ENCODE measurements at places on chromosomes 5 and 9.

GRCh38 chr5:148685520-148686134 lies 31.3 kb upstream of the HTR4 start:
- no peak for DNase-seq

DNA sequence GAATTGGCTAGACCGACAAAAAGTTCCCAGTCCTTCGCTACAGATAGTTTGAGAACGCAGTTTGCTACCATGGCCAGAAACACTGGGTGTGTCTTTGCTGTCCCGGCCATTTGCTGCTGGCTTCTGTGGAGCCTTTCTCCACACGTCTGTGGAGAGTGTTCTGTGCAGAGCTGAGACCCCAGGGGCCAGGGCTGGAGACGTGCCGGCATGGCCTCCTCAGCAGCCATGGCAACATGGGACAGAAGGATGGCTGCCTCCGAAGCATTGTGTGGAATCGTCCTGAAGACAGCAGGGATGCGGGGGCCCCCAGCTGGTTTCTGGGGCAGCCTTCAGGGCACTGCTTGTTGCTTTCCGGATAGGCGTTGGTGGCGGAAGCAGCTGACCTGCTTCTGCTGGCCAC lies 142.8 kb downstream of the GADD45G start:
- no peak for DNase-seq

GRCh38 chr9:91425271-91425670 lies 1.6 kb upstream of the NFIL3 start:
- peak; percentile 43 for DNase-seq

GRCh38 chr5:142016556-142016955 lies 3.7 kb upstream of the GNPDA1 start:
- DNase-seq, result no peak

DNA sequence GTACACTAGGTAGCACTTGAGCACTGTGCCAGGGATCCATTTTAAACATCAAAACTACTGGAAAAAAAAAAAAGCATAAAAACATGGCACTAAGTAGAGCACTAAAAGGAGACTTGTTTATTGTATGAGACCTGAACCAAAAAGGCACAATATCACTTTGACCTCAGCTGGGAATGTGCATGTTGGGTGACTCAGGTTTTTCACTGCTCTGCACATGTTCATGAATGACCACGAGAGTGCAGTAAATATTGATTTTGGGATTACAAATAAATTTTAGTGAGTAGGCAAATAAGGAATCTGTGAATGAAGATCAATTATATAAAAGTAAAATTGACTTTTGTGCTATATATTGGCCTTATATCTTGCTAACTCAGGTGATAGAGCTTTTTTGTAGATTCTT lies 11.8 kb downstream of the RMI1 start:
- no peak for DNase-seq

DNA sequence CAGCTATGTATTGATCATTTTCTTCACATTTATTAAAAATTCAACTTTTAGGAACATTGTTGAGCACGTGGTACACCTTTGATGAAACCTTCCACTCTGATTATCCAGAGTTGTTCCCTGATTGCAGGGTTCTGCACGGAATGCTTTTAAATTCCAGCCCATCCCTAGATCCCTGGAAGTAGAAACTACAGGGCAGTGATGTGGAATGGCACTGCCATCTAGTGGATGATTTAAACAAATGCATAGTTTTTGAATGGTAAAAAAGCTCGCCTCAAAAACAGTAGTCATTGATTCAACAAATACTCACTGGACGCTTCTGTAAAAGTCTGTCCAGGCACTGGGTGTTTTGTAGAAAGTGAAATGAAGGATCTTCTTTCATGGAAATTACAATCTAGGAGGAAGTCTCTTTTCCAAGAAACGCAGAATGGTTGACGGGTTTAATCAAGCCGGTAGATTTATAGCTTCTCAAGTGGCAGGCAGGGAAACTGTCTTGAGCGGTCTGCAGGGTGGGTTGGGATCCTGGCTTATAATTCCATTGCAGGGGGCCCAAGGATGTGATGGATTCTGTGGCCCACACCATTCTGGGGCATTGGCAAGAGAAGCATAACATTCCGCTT lies 118.4 kb downstream of the ARHGAP26 start:
- peak; percentile 48 for DNase-seq

Data from CD14-positive monocyte (primary cell).